ENCODE measurements at places on chromosomes 1 and 21.

DNA sequence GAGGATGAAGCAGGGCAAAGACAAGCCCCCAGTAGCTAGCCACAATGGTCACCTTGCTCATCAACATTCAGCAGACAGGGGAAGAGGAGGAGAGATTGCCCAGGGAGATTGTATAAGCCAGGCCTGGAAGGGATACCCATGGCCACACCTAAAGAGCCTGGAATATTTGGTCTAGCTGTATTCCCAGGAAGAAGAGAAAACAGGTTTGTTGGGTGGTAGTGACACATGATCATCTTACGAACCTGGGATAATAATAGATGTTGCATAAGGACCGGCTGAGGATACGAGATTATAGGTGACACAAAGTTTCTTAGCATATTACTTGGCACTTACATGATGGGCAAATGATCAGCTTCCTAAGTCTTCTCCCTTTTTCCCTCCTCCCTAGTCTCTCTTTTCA, 95.9 kb downstream of the HHIPL2 start:
- no peak for DNase-seq

DNA sequence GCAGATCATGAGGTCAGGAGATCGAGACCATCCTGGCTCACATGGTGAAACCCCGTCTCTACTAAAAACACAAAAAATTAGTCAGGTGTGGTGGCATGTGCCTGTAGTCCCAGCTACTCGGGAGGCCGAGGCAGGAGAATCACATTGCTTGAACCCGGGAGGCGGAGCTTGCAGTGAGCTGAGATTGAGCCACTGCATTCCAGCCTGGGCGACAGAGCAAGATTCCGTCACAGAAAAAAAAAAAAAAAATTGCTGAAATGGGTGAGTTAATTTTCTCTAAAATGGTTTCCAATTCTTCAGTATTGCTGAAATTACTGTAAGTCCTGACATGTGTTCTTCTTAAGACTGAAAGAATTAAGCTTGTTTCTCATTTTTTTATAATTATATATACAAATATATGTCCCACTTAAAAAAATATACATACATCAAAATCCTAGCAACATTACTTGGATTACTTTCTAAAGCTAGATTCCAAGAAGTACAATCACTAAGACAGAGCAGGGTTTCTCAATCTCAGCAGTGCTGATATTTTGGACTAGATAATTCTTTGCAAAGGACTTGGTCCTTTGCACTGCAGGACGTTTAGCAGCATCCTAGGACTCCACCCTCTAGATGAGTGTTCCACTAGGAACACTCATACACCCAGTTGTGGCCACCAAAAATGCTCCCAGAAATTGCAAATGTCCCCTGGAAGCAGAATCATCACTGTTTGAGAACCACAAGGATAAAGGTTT, 24.8 kb downstream of the ZNHIT6 start:
- no peak for DNase-seq

DNA sequence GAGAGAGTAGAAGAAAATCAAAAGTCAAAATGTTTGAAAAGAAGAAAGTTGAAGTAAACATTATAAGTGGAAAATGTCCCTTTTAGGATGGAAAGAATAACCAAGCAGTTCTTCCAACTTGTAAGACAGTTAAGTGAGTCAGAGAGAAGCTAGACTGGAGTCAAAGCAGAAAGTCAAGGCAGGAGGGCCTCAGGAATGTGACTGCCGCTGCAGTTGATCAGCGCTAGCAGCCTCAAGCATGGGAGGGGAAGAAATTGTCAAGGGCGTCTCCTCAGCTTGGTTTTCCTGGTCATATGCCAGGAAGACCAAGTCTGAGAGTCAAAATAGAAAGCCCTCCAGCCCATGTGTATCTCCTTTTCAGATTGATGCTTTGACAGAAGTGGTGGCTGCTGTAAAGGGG, 23.2 kb downstream of the HAO2 start:
- DNase-seq: no peak

- no peak for DNase-seq
These were observed 31.1 kb downstream of the AHDC1 start for GRCh38 chr1:27572679-27573426.

GRCh38 chr1:214386747-214387146, 105.8 kb downstream of the SMYD2 start:
- no peak for DNase-seq

All from mucosa of descending colon (tissue), 3 donors.